ENCODE measurements at places on chromosomes 4 and X.
A peak's percentile ranks its signal among the peaks of the same experiment; 100 is the strongest.

- DNase-seq = no peak
These were observed 537.8 kb upstream of the BOD1L1 start for GRCh38 chr4:14165222-14165920.

DNA sequence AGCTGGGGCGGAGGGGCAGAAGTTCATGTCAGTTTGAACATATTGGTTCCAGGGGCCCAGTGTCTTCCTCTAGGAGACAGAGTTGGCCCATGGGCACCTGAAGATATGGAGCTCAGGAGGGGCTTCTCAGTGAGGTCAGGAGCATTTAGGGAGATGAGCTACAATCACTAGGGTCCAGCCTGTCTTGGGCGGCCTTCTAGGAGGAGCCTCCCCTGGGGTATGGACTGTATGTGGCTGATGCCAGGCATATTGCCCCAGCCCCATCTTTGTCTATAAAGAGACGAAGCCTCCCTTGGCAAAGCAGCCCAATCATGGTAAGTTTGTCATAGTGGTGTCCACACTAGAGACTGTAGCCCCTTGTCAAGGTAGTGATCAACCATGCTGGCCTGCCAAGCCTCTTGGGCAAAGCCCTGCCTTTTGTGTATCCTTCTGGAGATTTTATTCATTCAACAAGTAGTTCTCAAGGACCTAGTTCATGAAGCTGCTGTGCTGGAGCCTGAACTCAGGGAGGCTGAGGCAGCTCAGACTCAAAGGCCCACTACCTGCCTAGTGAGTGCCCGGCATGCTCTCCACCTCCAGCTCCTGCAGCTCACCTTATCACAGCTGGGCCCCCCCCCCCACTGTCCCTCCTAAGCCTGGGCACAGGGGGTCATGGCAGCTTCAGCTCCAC lies 5.4 kb upstream of the CNGA2 start:
- no peak for DNase-seq

- DNase-seq = peak; percentile 28
These were observed 44.1 kb upstream of the NEUROG2 start for GRCh38 chr4:112560084-112560483.

DNA sequence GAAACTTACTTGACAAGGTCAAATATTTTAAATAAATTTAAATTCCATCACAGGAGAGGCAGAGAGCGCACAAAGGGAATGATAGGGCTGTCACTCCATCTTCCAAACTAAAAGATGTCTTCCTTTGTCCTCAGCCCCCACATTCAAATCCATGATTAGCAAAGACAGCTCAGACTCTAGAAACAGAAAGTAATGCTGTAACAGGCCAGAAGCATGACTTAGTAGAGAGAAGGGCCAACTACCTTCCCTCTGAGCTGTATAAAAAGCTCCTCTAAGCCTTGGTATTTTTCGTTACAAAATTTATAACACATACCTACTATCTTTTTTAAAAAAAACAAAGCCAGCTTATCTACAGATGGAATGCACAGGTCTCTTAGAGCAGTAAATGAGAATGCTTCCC lies 207.4 kb downstream of the MAPK10 start:
- no peak for DNase-seq

DNA sequence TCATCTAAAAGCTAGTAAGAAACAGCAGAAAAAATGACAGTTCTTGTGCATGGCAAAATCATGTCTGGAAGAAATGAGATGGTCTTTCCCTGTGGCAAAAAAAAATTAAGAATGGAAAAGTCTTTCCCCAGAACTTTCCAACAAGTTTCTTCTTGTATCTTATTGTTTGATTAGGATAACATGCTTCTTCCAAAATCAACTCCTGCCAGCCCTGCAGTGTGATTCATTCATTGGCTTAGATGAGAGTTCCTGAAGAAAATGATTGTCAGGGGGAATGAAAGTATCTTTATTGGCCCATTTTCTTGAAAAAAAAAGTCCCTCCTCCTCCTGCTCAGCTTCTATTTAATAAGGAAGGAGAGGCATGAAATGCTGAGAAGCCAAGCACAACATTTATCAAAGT lies 407.7 kb downstream of the ARAP2 start:
- DNase-seq = no peak

GRCh38 chr4:29081234-29081955 lies 1638.8 kb upstream of the PCDH7 start:
- DNase-seq = no peak

DNA sequence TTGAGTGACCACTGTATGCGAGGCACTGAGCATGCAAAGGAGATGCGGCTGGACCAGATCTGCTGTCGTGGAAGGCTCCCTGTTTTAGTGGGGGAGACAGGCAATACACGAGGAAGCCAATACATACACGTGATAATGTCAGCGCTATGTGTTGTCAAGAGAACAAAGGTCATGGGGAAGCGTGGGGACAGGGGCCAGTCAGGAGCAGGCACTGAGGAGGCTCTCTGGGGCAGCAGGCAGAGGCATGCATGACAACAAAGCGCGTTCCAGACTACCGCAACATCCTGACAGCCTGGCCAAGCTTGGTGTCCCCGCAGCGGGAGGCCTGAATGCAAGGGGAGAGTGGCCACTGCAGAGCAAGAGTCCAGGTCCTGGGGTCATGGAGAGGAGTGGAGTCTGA lies 61.9 kb downstream of the DCTD start:
- no peak for DNase-seq

DNA sequence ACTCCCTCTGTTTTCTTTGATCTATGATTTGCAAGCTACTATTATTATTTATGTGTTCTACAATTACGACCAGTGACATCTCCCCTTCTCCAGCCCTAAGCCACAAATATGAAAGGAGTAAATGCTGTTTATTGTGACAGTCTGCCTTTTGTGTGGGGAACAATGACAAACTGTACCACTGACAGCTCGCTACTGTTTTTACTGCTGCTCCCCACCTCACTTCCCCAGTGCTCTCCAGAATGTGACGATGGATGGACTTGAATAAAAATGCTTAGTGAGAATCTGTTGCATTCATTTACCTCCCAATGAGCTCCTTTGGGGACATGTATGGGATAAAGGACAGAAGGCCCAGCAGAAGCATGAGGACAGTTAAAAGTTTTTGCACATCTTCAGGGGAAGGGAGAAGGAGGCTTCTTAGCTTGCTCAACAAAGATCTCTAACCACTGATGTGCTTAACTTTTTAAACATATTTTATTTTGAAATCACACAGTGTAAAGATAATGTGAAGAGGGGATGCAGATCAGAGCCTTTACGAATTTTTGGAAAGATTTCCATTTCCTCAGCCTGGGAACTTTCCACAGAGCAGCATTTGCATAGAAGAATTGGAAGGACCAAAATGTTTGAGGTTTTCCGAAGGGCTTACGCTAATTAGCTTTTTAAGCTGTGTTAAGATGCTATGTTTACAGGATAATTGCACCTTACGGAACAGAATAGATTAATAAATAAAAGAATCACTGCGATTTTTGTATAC lies 485.1 kb upstream of the TENM3 start:
- DNase-seq = no peak

All from germinal center (tissue), 1 donor.